ENCODE measurements at places on chromosomes 1 and 21.
A peak's percentile ranks its signal among the peaks of the same experiment; 100 is the strongest.

DNA sequence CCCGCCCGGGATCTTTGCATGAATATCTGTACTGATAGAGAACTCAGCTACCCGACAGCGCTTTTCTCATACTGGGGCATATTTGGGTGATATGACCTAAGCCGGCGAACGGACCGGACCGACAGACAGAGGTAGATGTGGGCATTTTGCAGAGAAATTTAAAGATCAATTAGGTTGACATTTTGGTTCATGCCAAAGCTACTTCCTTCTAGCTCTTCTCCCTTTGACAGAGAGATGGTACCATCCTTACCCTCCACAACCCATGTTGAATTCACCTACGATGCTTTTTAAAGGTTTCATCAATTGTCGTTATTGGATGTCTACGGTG, 459 bp downstream of the ARV1 start:
- DNase-seq: no peak

DNA sequence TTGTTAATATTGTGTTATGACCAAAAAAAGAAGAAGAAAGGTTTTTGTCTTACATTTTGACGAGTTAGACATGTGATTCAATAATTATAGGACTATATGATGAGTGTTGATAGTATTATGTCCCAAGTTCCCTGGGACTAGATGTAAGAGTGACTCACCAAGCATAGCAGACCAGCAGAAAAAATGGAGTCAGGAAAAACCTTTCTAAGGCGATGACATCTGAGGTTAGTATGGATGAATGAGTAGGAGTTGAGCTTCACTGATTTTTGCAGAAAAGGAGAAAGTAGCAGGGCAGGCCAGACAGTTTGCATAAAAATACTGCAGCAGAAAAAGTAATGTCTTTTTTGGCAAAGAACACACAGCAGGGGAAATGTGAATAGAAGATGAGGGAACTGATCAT, 1041.3 kb upstream of the ADGRL4 start:
- no peak for DNase-seq

- no peak for DNase-seq
Measured at GRCh38 chr1:19336543-19336942, 24.4 kb downstream of the SLC66A1 start.

- DNase-seq: no peak
Measured at GRCh38 chr1:54819195-54819536, 18.0 kb upstream of the TTC22 start.

DNA sequence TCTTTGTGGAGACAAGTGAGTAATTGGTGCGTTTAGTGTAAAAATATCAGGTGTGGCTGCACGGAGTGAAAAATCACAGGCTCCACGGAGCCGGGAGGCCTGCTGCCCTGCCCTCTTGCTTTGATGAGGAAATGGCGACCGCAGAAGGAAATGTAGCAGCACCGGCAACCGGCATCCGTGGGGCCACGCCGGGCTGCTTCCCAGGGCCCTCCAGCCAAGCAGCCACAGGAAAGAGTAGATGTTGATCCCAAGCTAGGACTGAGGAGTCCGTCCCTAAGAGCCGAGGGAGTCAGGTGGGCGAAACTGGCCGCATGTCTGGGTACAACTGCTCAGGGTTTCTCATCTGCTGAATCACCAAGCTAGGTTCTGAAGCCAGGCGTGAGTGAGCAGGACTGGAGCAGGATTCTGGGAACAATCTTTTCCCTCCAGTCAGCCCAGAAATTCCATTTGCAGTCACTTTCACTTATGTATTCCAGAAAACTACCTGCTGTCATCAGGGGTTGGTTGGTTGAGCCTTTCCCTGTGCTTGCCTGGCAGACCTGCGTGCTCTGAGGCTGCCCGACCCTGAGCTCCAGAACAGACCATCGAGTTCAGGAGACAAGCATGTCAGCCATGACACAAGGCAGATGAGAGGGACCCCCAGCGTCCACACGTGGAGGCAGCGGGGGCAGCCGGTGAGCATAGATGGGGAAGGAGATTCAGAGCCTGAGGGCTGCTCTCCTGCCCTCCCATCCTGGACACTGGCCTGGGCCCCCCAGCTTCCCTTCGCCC, 5.8 kb upstream of the ITGB2 start:
- no peak for DNase-seq

DNA sequence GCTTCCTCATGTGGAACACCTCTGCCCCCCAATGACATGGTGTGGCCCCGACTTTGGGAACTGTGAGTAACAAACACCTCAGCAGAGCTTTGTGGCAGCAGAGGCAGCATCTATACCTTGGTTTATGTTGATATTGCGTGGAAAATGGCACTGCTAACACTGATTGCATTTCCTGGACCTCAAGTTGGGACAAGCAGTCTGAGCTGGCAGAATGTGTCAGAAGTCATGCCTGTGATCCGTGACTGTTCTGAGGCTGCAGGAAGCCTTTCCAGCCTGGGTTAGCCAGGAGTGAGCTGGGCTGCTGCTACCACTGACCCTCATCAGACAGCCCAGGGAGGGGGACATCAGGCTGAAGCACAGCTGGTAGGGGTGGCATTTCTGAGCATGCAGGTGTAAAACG, 268.5 kb downstream of the KCNJ6 start:
- no peak for DNase-seq

DNA sequence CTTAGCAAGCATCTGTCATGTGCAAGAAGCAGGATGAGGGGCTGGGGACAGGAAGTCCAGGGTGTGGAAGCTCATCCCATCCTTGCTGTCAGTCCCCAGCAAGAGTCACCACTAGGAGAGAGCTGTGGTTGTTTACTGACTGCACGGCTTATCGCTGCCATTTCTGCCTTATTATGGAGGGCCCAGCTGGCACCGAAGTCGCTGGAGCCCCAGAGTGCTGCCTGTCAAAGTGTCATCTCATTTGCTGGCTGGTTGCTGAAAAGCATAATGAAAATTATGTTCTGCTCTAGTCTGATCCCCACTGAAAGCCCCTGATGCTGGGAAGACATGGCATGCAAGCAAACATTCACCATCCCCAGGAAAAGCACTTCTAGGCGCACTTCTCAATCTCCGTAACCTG, 642.7 kb downstream of the NPHP4 start:
- DNase-seq: no peak

- DNase-seq: no peak
Measured at GRCh38 chr1:230391776-230392535, 34.2 kb downstream of the PGBD5 start.

GRCh38 chr1:236753516-236753915, 41.6 kb upstream of the MTR start:
- DNase-seq: no peak

DNA sequence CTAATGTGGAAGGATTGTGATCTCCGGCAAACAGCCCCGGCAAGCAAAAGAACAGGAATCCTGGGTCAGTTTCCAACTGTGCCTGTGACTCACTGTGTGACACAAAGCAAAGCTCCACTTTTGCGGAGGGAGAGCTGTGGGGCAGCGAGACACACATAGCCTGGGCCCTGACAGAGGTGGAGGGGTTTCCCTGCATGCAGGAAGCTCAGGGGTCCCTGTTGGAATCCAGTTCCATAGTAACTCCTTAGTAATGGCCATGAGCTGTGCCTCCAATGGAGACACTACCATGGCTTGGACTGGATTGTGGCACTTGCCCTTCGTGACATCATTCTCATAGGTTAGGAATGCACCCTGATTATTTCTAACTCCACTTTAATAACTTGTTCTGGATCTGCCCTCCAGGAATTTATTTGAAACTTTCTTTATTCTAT, 47.0 kb upstream of the ATF3 start:
- DNase-seq: no peak

DNA sequence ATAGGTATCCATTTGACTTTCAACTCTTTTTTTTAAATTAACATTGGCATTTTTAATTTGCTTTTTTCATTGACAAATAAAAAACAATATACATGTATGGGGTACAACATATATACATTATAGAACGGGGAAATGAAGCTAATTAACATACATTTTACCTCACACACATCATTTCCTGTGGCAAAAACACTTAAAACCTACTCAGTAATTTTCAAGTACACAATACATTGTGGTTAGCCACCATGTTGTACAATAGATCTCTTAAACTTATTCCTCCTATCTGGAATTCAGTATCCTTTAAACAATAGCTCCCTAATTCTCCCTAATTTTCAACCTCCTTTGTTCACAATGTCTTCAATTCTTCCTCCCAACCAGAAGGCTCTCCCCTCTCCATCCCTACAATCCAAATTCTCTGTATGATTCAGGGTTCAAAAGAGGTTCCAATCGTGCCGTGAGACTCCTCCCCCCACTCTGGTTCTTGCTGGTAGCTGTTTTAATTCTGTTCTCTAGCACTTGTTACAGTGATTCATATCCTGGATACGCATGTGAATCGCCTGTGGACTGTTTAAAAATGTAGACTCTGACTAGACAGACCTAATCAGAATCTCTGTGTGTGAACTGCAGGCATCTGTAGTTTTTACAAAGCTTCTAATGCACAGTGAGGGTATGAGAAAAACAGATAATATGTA, 87.6 kb upstream of the DUSP10 start:
- DNase-seq: no peak

DNA sequence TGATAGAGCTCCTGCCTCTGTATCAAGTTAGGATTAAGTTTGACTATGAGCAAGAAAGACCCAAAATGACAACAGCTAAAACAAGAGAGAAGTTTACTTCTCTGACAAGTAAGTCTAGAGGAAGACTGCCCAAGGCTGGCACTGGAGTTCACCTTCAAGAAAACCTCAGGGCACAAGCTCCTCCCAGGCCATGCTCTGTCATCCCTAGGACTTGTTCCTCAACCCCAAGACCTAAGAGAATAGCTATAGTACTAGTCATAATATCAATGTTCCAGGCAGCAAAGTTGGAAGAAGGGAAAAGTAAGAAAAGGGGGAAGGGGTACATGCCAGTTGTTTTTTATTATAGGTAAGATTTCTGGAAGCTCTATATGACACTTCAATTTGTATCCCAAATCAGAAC, 26.4 kb upstream of the DARS2 start:
- no peak for DNase-seq

- DNase-seq: no peak
Measured at GRCh38 chr21:27589781-27590180, 622.9 kb upstream of the ADAMTS5 start.

DNA sequence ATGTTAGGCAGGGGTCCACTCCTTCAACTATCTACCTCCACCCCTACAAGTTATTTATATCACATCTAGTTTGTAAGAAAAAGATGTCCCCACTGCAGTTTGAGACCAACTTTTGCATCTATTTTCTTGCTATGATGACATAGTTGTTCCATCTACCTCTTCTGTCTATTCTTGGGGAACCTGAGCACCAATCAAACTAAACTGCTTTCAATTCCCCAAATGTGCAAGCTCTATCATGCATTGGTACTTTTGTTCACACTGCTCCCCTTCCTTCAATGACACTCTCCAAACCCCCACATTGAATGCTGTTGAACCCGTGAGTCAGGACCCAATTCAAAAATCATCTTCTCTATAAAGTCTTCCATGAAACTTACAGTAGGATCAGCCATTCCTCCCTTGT, 16.0 kb upstream of the FRRS1 start:
- no peak for DNase-seq

DNA sequence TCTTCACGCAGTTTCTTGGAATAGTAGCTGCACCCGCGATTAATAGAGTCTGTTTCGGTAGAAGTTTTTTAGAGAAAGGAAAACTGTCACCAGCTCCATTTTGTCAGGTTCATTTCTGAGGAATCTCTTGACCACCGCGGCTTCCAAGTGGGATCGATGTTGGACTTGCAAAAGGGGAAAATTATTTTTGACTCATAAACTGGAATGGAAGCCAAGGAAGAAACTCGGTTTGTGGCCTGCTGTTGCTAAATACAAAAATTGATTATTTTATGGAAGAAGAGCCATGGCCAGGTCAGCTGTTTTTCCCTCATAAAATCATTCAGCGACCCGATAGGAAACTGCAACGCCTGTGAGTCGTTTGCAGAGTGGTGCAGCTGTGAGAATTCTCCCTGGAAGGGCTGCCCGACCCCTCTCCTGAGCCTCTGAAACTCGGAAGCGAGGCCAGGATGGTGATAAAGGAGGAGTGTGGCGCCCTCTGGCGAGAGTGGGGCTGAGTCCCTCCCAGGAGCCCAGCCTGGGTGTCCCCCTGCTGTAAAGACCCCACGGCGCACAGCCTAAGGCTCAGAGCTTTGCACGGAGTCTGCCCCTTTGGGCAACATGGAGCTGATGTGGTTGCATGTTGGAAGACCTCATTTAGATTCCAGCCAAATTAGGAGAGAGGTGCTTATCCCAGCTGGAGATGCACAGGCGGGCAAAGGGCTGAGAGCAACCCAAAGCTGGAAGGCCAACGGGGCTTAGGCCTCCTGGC, 83.6 kb upstream of the SLC25A33 start:
- peak; percentile 7 for DNase-seq

GRCh38 chr1:221106616-221107015, 227.4 kb downstream of the HLX start:
- no peak for DNase-seq

DNA sequence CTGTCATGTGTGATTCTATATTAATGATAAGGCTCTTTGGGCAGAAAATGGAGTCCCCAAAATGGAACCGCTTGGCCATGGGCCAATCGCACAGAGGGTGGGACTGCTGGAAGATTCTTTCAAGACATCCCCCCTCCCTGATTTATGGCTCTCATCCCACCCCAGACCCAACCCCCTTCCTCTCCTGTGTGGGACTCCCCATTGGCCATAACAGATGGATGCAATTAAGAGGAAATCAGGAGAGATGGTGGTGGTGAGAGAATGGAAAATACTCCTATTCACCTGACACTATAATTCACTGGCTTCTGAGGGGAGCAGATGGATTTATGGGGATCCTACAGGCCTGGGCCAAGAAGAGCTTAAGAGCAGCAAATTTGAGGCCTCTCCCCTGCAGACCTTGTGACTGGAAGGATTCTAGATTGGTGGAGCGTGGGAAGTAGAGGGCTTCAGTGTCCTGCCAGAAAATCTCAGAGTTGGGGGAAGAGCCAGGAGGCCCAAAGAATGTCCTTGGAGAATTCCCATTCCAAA, 1.7 kb downstream of the IGFN1 start:
- DNase-seq: no peak

DNA sequence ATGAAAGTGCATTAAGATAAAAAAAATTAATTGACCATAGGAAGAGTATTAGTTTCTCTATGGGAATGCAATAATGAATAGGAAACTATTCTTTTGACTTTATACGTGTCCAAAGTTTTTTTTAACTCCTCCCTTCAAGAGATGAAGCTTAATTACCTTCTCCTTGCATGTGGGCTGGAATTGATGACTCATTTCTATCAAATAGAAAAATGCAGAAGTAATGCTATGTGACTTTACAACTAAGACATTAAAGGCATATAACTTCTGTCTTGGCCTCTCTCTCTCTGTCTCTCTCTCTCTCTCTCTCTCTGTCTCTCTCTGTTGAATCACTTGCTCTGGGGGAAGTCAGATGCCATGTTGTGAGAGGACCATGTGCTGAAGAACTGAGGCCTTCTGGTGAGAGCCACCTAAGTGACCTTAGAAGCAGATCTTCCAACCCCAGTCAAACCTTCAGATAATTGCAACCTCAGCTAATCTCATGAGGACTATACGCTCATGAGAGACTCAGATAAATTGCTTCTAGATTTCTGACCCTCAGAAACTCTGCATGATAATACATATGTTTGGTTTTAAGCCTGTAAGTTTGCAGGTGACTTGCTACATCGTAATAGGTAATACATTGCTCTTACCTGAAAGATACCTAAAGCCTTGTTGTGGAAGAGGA, 414.2 kb downstream of the KCNT2 start:
- no peak for DNase-seq

All from hematopoietic multipotent progenitor cell treated with erythropoietin and hydrocortisone succinate and interleukin-3 and kit ligand, for 15 days (in vitro differentiated cells).